ENCODE measurements at places on chromosomes 2 and 18.

DNA sequence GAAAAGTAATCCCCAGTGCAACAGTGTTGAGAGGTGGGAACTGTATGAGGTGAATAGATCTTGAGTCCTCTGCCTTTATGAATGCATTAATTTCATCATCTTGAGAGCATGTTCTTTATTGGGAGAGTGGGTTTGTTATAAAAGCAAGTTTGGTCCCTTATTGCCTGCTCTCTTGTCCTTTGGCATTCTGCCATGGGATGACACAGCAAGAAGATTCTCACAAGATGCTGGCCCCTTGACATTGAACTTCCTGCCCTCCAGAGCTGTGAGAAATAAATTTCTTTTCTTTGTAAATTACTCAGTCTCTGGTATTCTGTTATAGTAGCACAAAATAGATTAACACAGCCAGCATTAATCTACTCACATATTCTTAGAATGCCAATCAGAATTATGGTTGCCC lies 108.6 kb downstream of the EHBP1 start:
- DNase-seq = no peak

DNA sequence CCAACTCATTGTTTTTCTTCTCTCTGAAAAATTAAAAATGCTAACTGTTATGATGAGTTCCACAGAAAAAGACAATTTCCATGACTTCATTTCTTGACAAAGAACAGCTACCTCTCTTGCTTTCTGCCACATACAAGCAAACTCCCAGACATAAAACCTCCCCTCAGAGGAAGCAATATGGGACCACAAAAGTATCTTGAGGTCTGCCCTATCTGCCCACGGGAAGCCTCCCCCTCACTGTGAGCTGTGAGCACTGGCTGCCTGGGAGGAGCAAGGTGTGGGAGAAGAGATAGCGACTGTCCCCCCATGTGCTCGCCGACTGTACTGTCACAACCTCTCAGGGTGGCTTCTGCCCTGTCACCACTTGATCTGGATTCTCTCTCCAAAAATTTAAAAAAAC lies 69.7 kb upstream of the NRP2 start:
- DNase-seq = peak; percentile 44

DNA sequence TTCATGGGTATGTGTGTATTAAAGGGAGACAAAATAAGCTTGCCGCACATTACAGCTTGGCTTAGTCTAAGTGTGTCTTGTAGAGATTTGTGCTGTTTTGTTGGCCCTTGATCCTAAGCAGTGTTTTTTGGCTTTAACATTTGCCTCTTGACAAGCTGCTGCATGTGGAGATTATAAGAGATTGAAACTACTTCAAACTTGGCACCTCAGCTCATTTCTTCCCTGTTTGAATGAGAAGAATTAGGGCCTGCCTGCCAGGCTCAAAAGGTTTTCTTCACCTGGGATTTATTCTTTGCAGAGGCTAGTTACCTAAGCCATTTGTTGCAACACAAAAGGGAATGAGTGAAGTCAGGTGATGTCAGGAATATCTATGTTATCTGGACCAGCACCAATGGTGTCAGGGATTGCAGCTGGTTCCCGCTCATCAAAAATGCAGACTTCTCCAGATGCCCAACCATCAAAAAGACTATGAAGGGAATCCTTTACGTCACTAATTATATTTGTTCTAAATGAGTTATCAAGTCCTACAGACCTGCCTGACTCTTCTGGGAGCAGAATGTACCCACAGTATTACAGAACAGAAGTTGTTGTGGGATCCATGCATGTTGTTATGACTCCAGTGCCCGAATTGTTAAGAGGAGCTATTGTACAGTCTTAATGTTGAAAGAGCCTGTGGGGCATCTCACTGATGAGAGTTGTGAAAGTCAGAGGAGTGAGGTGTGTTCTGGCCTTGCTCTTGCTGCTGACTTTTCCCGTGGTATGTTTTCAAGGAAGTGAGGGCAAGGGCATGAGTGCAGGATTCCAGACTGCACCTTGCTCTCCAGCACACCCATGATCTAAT lies 31.0 kb downstream of the ABCA12 start:
- DNase-seq = no peak

- DNase-seq = no peak
Measured at GRCh38 chr18:79248495-79249060, 147.2 kb upstream of the NFATC1 start.

GRCh38 chr2:5190023-5190422 lies 502.2 kb upstream of the SOX11 start:
- no peak for DNase-seq
